Lower leg skin (tissue), 4 donors: ENCODE measurements at places on chromosomes 16 and 17. TPM values are rescaled to one million over a fixed set of nuclear protein-coding genes. Genes with fewer than 3 reads are reported as not detected.
A peak's percentile ranks its signal among the peaks of the same experiment; 100 is the strongest.

HBA2 gene
- total RNA-seq = 348 TPM

ARL5C gene
- not detected for total RNA-seq

PABPN1L gene
- not detected for total RNA-seq

RNF151 gene
- total RNA-seq = not detected

CLEC18A gene
- total RNA-seq = 0.61 TPM

ZFPM1 gene
- 4.0 TPM for total RNA-seq

NFATC3 gene
- 49.2 TPM for total RNA-seq

DNA sequence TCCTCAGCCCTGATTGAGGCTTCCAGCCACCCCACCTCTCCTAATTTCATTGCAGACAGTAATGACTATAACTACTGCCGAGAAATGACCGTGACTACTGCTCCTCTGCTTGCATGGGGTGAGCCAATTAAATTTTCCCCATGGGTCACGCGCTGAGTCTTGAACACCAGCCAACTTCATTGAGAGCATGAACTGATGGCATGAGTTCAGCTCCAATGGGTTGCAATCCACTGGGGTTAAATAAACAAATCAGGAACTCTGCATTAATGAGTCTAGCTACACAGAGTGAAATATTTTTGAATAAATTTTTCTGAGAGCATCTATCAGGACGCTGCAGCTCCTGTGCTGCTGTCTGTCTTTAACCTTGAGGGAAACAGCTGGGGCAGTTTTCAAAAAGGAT lies 61.6 kb upstream of the CLEC3A start:
- no peak for DNase-seq

GRCh38 chr16:11535494-11535893 lies 51.2 kb downstream of the LITAF start:
- peak; percentile 60 for DNase-seq

DNA sequence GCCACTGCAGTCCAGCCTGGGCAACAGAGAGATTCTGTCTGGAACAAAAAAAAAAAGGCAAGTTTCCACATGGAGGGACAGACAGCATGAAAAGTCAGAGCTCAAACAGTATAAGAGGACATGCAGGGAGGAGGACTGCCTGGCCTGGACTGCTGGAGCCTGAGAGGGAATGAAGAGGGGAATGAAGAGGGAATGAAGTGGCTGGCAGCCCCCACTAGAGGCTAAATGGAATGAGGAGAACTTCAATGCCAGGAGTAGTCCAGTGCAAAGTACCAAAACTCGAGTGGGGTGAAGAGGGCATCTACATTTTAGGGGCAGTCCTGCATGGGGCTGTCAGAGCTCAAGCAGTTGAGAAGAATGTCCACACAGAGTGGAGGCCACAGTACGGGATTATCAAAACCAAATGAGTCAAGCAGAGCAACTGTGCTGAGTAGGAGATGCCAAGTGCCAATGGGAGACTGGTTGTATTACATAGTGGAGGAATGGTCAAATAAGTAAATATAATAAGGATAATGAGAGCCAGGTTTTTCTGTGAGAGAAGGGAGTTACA lies 22.9 kb downstream of the IKZF3 start:
- no peak for DNase-seq

GRCh38 chr16:27179500-27180072 lies 23.7 kb upstream of the KDM8 start:
- peak; percentile 97 for DNase-seq

DNA sequence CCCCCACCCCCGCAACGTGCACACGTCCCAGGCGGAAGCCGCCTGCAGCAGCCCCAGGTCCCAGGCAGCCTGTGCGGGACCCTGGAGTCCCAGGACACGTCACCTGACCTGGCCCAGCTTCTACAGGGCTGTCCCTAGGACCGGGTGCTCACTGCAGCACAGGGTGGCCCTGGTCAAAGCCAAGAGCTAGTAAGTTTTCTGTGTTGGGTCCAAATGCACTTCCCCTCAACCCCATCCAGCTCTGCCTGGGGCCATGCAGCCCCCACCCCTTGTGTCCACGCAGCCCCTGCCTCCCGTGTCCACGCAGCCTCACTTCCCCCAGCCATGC lies 22.1 kb upstream of the PVALEF start:
- DNase-seq = no peak

DNA sequence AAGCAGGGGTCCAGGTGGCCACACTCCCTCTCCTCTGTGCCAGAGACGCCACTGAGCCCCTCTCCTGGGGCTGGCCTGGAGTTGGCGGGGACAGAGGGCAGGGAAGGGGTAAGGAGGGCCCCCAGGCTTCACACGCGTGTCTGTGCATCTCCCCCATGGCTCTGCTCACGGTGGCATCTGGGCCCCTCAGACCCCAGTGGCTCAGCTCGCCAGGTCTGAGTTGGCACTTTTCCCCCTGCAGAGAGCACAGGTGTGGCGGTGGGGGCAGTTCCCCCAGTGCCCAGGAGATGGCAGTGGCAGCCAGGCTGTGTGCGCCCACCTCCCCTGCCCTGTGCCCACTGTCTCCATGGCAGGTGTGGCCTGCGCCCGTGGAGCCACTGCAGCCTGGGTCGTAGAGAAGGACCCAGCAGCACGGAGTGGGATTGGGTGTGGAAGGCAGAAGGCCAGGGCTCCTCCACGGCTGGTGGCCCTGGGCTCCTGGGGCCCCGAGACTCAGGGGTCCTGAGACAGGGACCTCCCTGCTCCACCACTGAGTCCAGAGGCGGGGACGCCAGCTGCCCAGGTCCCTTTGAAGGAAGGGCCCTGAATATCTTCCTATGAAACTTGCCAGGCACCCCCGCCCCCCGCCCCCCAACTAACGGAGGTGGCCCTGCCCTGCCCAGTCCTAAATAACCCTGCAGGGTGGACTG lies 4.3 kb upstream of the APRT start:
- no peak for DNase-seq

GRCh38 chr16:892006-892405 lies 78.8 kb downstream of the LMF1 start:
- no peak for DNase-seq

DNA sequence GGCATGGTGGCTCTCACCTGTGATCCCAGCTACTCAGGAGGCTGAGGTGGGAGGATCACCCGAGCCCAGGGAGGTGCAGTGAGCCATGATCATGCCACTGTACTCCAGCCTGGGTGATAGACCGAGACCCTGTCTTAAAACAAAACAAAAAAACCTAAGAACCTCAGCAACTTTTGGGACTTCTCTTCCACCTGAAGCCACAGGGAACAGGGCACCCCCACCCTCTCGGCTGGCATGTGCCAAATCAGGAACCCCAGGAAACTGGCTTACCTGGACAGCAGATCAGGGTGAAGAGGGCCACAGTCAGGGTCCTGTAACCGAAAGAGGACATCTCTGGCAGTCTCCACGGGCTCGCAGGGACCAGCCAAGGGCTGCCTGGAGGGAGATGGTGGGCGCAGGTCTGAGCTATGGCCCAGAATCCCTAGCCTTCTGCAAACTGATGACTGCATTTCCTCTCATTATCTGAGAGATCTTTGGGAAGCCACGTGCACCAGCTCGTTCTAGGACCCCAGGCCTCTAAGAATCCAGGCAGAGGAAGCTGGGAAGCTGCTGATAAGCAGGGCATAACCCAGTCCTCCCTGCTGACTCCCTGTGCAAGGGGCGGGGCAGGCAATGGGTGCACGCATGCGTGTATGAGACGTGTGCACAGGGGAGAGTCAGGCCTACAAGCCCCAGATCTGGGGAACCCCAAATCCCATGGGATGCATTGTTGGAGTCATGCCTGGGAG lies 8.4 kb downstream of the PRR29 start:
- DNase-seq = no peak

DNA sequence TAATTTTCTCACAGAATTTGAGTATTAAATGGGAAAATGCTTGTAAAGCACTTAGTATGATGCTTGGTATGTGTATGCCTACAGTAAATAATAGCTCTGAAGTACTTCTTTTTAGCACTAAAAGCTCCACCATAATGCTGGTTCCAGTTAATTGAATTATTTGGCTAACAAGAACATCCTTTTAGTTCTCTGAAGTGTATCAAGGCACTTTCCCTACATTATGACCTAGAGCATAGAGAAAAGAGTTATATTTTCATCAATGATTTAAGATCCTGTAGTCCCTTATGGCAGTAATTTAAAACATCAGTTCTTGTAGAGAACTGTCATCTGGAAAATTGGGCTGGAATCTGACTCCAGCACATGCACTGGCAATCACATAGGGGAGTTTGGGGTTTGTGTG lies 21.9 kb upstream of the PHAF1 start:
- no peak for DNase-seq

- no peak for DNase-seq
These were observed 48.9 kb upstream of the LHX1 start for GRCh38 chr17:36888236-36888951.

GRCh38 chr17:58985367-58985766 lies 121.3 kb downstream of the TRIM37 start:
- no peak for DNase-seq

DNA sequence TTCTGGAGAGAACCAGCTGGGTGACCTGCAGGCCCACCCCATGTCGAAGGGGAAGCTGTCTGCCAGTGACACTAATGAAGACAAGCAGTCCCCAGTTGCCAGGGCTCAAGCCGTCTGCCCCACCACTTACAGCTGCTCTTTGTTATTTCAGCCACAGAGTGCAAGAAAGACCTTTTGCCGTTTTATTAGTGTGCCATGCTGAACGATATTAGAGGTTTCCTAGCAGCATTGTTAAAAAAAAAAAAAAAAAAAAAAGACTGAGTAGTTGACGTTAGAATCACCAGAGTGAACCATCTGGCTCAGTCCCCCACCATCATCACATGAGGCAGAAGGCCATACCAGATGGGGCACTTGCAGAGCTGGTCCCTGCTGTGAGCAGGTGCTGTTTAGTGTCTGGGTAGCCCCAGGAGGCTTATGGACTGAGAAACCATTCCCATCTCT lies 26.5 kb upstream of the SLC39A11 start:
- DNase-seq = no peak

DNA sequence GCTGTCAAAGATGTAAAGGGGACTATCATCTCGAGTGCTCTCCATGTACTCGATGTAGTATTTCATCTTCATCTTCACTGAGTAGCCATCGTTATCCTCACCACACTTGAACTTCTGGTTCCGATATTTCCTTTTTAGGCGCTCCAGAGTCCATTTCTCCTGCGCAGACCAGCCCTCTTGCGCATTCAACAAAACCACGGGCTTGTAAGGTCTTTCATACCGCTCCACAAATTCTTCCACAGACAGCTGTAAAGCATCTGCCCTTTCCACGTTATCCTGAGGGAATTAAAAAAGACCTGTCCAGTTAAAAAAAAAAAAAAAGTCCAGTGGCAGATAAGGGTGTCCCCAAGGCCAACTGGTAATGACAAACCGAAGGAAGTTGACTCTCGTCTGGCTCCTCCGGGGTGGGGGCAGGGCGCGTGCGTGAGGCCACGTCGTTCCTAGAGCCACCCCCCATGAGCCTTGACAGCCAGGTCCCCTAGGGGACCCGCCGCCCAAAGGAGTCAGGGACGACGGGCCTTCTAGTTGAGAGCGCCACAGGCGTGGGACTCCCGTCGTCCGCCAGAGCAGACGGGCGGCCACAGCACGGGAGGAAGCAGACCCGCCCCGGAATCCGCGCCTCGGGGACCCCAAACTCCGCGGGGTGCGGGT lies 701 bp downstream of the JMJD6 start:
- peak; percentile 73 for DNase-seq

DNA sequence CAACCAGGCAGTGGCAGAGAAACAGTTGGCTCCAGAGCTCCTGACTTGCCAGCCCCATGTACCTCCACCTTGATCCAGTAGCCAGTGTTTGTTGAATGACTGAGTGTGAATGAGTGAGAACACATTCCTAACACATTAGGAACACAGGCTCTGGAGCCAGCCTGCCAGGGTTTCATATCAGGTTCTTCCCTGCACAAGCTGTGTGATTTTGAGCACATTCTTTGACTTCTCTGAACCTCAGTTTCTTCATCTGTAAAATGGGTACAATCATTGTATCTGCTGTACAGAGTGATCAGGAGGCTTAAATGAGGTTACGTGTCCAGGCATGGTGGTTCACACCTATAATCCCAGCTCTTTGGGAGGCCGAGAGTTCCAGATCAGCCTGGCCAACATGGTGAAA lies 13.3 kb upstream of the RMI2 start:
- DNase-seq = no peak

- no peak for DNase-seq
These were observed 19.5 kb downstream of the GRB7 start for GRCh38 chr17:39757176-39757662.

- DNase-seq = peak; percentile 37
These were observed 16.6 kb downstream of the COPRS start for GRCh38 chr17:31842195-31843069.
